SJCRH30 (cell line): ENCODE measurements at places on chromosomes 4 and X.

DNA sequence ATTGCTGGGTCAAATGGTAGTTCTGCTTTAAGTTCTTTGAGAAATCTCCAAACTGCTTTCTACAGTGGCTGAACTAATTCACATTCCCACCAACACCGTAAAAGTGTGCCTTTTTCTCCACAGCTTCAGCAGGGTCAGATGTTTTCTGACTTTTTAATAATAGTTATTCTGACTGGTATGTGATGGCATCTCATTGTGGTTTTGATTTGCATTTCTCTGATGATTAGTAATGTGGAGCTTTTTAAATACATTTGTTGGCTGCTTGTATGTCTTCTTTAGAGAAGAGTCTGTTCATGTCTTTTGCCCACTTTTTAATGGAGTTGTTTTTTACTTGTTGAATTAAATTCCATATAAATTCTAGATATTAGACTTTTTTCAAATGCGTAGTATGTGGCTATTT lies 257.5 kb upstream of the ANKRD50 start:
- DNase-seq, result no peak

DNA sequence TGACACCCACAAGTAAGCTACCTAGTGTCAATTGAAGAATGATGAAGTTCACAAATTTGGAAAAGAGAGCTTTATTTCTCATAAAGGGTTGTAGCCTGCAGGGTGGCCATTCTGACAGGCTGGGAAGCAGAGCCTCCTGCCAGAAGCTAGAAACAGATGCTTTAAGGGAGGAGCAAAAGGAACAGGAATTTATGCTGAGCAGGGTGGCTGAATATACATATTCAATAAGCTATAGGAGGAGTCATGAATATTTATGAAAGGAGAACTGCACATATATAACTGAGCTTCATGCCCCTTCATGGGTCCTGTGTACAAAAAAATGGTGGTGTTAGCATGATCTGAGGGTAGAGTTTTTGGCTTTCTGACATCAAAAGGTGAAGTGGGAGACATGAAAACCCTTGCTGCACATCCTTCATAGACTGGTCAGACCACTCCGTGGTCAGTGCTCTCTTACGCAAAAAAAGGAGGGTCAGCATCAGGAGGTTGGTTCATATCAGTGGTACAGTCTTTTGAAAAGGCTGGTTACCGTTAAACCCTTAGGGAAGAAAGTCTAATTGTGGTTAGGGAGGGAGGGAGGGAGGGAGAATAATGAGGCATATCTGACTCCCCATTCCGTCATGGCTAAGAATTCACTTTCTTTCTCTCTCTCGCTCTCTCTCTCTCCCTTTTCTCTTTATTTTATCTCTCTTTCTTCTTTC lies 121.4 kb downstream of the LUZP4 start:
- no peak for DNase-seq

DNA sequence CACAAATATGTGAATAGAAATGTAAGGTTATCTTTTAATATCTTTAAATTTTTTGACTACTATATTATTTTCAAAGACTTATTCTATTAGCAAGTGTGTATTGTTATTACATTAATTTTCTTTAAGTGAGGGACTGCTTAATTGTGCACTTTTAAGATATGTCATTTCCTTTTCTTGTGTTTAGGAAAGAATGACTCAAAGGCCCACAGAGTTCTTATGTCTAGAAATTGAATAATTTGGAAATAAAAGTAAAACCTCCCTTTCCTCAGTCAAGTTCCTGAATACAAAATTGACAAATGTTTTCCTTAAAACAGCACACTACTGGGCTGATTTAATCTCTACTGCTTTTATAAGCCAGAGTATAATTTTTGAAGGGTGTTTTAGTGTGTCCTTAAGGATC lies 169.7 kb downstream of the TMEM47 start:
- no peak for DNase-seq

DNA sequence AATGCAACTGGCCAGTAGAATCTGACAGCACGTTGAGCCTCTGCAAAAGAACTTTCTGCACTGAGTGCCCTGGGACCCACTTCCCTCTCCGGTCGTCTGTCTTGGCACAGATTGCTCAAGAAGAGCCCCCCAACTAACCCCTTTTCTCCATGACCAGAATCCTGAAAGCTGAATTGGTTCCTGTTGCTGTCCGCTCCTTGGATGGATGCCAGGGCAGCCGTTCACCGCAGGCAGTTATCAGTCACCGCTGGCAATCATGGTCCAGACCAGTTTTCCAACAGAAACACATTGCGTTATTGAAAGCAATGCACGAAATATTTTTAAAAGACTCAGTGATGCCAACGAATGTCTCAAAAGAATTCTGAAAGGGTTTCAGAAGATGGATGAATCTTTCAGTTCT lies 733.7 kb upstream of the FRG1 start:
- DNase-seq, result no peak

GRCh38 chr4:151323667-151324066 lies 1.7 kb downstream of the SH3D19 start:
- DNase-seq, result no peak

DNA sequence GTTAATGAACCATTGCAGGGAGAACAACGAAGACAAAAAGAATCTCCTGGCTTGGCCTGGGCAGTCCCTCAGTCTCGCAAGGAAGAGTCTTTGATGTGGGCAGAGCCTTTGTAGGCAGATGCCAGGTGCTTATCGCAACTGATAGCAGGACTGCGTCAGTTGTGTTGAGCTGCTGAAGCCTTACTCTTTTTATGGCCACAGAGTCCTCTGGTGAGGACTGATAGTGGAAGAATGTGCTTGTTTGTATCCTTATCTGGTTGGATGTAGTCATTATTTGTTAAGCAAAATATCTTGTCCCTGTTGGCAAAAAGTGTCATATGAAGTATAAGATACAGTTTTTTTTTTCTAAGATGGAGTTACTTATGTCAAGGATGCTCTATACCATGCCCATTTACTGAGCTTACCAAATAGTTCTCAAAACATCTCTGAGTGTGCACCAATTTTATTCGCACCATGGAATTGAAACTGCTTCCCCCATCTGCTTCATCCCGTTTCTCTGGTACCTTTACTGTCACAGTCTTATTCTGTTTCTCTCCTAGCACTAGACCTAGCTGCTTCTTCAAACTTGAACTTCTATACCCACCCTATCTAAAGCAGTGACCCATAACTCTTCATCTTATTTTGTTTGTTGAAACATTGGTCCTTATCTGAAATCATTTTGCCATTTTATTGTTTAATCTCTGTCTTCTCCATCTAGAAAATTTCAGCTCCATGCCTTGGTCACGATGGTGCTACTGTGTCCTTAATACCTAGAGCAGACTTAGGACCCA lies 47.0 kb upstream of the SPRY1 start:
- DNase-seq, result no peak

- DNase-seq, result no peak
These were observed 118.4 kb upstream of the LNX1 start for GRCh38 chr4:53709693-53710092.

GRCh38 chr4:76597423-76597979 lies 162.5 kb downstream of the SHROOM3 start:
- DNase-seq, result no peak

DNA sequence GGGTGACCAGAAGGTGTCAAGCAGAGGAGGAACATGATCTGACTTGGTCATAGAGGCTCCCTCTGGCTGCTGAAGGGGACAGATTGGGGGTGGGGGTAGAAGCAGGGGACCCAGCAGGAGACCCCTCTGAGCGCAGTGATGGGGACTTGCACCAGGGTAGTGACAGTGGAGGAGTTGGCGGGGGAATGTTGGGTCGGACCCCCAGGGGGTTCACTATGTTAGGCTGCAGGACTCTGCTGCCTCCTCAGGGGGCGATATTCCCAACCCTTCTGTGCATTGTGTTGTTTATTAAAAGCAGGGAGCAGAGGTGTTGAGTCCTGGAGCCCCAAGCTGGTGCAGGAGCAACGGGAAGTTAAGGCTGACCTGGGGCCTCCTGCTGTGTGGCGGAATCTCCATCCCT lies 8.8 kb downstream of the WDR13 start:
- DNase-seq, result no peak

- no peak for DNase-seq
These were observed 32.2 kb downstream of the GPAT3 start for GRCh38 chr4:83568062-83568461.

DNA sequence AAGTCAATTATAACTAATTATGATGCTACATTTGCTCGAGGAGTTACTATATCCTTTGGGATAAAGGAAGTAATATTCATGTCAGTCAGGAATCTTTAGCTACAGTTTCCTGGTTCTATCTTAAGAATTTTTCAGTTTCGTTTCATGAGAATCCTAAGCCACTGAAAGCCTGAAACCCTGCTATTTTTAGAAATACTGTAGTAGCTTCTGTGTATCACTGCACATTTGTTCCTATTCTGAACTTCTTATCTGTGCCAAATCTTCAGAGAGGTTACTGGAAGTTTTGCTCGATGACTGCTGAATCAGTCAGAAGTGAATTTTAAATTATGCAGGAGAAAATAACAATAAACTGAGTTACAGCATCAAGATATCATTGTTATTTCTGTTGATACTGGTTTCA lies 249.2 kb downstream of the TENM3 start:
- no peak for DNase-seq

- no peak for DNase-seq
These were observed 39.2 kb downstream of the FGFRL1 start for GRCh38 chr4:1050486-1051213.

DNA sequence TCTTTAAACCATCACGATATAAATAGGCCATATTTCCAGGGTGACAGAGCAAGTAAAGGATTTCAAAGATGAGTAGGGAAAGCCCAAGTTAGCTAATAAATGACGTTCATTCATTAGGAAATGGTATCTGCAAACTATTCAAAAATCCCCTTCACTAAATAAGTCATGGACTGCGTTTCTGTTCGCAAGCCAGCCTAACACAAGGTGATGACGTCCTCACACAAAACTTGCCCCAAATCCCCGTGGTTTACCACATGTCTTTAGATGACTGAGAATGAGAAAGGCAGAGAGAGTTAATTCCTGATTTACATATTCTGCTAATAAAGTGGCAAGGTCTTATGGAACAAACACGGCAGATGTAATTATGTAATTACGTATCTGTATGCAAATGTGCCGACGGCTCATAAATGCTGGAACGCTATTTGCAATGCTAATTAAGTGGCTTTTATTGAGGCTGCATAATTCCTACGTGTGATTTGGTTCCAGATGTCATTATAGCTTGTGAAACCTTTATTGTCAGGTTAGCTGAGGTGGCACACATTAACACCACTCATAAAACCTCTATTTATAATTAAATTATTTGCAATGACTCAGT lies 437.7 kb upstream of the FRG1 start:
- DNase-seq, result no peak

- DNase-seq, result no peak
These were observed 14.1 kb downstream of the FAT1 start for GRCh38 chr4:186709517-186709916.

- peak; percentile 54 for DNase-seq
These were observed 119.5 kb downstream of the PJA1 start for GRCh38 chrX:69045616-69046345.

- no peak for DNase-seq
These were observed 16.0 kb upstream of the GRPEL1 start for GRCh38 chr4:7083597-7084563.
